KG1 (cell line): ENCODE measurements at places on chromosomes 4 and X.

DNA sequence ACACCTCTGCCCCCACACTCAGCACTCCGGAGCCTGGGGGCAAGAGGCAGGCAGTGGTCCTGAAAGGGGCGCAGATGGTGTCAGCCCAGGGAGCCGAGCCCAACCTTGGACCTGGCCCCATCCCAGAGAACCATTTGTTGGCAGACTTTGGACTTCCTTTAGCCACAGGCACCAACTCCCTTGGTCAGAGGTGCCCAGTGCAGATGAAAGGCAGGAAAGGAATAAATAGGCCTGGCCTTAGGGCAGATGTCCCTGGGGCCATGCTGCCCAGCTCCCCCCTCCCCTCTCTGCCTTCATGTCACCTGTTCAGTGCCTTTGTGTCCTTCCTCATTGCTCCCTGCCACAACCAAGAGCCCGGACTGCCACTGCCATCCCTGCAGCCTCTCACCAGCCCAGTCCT, 52.8 kb downstream of the SEL1L3 start:
- no peak for DNase-seq

GRCh38 chr4:177441061-177441802, 1.0 kb downstream of the AGA start:
- no peak for DNase-seq

GRCh38 chrX:77450996-77451395, 3.8 kb downstream of the FGF16 start:
- no peak for DNase-seq

DNA sequence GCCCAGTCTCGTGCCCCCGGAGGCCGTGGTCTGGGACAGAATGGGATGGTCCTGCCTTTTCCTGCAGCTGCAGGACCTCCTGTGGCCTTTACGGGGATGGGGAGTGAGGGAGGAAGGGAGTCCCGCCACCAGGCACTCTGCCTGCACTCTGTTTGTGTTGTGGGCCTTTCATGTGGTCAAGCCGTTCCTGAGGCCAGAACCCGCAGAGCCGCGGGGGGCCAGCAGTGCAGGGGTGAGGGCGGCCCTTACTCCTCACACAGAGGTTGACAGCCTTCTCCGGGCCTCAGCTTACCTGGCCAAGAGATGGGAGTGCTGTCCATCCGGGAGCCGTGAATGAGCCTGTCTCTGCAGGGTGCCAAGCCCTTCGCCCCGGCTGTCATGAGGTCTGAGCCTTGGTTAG, 230.7 kb downstream of the AFAP1 start:
- no peak for DNase-seq

DNA sequence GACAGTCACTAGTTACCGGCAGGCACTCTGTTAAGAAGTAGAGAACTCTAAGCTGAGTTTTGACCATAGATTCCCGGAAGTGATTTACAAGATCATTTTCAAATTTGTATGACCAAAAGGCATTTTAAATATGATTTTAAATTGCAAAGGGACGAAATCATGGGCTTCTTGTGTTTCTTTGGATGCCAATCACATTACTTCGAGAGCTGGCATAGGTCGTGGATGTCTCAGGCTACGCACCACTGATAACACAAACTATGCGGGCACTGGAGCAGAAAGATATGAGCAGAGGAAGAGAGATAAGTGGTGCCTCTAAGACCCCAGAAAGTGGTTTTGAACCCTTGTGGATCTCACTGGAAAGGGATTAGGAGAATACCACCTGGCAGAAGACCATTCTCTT, 294.2 kb upstream of the FTHL17 start:
- no peak for DNase-seq

GRCh38 chr4:83947125-83947829, 411.4 kb downstream of the GPAT3 start:
- no peak for DNase-seq

GRCh38 chrX:115952417-115953092, 218.0 kb upstream of the AGTR2 start:
- no peak for DNase-seq

DNA sequence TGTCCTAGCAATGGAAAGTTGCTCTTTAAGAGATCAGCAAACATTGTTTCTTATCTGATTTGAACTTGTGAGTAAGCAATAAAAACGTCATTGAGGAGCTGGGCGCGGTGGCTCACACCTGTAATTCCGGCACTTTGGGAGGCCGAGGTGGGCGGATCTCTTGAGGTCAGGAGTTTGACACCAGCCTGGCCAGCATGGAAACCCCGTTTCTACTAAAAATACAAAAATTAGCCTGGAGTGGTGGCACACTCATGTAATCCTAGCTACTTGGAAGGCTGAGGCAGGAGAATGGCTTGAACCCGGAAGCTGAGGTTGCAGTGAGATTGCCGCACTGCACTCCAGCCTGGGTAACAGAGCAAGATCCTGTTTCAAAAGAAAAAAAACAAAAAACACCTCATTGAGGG, 11.2 kb upstream of the PLAC8 start:
- no peak for DNase-seq

GRCh38 chr4:1196421-1197183, 24.2 kb upstream of the SPON2 start:
- DNase-seq, result no peak

DNA sequence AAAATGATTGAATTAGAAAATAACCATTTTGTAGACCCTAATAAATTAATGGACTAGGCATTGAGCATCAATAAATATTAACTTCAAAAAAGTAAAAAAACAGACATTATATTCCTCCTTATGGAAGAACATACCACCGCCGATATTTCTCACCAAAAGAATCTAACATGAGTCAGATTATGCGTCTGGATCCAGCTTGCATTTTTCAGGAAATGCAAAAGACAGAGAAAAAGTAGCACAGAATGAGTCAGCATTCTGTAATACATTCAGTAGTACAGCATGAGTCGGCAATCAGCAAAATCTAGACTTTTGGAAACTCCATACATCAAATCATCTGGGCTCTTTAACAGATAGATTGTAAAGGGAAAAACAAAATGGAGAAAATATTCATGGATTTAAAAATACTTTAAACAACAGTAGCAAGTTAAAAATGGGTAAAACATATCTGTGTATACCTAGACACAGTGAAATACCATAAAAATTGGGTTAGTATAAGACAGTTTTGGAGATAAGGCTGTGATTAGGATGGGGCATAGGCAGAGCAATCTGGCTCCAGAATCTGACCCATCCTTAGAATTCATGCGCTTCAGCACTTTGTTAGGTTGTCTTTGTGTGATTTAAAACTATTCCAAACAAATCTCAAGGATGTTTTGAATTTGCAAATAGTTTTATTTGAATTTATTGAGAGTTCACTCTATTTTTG, 633.0 kb upstream of the FAM241A start:
- no peak for DNase-seq

DNA sequence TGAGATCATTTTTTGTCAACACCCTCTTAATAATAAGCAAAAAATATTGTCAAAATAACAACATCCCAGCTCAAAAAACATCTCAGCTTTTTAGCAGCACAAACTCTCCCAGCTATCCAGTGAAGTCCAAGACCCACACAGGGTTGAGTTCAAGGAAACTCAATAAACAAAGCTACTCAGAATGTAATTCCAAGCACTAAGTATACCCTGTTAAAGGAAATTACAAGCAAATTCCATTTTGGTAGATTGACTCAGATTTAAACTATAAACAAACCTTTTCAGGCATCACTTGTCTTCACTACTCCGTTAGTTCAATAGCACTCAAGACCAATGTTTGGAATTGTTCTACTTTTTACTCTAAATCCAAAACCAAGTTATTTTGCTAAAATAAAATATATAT, 506.0 kb upstream of the INTU start:
- DNase-seq, result no peak

DNA sequence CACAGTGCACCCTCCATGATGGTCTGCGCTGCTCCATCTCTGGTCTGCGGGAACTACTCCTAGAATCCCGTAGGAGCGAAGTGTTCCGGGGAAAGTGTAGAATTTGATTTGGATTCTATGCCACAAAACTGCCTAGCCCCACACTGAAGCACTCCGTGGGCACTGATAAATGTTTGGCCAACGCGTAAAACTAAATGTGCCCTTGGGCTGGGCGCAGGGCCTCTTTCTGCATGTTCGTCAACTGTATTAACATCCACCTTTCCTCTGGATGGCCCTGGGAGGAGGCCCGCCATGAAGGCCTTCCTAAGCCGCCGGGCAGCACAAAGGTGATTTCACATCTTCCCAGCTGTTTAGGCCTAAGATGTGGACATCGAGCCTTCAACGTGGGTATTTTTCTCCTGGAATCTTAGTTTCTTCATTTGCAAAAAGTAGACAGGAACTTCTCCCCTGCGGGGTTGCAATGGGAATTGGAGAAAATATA, 2.6 kb downstream of the MSX1 start:
- DNase-seq, result no peak

DNA sequence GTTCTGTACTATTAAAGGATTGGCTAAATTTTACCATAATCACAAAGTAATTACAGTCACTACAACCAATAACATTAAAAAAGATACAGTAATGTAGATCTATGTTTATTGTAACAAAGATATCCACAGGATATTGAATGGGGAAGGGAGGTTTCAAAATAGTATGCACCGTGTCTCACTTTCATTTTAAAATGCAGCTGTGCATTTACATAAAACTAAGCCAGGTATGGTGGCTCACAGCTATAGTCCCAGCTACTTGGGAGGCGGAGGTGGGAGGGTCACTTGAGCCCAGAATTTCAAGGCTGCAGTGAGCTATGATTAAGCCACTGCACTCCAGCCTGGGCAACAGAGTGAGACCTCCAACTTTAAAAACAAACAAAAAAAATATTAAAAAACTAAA, 8.5 kb downstream of the SRP72 start:
- no peak for DNase-seq
